ENCODE measurements at places on chromosomes 7 and 10. TPM values are rescaled to one million over a fixed set of nuclear protein-coding genes. Genes with fewer than 3 reads are reported as not detected.

SPDYE6 gene
- 4.7 TPM for polyA plus RNA-seq

FAM25A gene
- not detected for polyA plus RNA-seq

NRG3 gene
- 0.44 TPM for polyA plus RNA-seq

CLDN4 gene
- 11.9 TPM for polyA plus RNA-seq

GRM3 gene
- polyA plus RNA-seq, result 0.33 TPM

ANKRD61 gene
- polyA plus RNA-seq, result 0.31 TPM

DNA sequence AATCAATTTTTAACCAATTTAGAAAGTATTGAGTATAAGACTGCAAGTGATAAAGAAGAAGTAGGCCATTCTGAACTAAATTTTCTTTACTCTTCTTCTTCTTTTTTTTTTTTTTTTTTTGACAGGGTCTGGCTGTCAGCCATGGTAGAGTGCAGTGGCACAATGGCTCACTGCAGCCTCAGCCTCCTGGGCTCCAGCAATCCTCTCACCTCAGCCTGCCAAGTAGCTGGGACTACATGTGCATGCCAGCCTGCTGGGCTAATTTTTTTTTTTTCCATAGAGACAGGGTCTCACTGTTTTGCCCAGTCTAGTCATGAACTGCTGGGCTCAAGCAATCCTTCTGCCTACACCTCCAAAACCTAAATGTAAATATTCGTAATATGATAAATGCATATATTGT lies 63.2 kb downstream of the DGKB start:
- no peak for DNase-seq

DNA sequence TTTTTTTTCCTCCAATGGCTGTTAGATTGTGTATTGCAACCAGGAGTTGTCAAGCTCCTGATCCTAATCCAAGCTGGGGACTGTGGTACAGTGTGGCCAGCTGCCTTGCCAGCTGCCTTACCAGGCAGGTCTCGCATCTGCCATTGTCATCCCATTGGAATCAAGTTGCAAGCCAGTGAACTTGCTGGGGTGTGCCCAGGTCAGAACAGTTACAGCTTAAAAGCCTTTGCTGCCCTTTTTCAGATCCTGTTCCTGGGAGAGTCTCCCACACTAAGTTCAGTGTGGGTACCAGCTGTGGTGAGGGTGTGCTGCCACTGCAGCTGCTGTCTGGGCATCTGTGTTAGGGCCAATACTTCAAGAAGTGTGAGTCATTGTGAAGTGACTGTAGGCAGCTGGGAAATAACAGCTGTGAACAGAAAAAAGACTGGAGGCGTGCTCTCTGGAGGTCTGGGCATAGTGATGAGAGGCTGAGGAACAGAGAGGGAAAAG lies 72.8 kb downstream of the CCNY start:
- DNase-seq, result peak; percentile 50

DNA sequence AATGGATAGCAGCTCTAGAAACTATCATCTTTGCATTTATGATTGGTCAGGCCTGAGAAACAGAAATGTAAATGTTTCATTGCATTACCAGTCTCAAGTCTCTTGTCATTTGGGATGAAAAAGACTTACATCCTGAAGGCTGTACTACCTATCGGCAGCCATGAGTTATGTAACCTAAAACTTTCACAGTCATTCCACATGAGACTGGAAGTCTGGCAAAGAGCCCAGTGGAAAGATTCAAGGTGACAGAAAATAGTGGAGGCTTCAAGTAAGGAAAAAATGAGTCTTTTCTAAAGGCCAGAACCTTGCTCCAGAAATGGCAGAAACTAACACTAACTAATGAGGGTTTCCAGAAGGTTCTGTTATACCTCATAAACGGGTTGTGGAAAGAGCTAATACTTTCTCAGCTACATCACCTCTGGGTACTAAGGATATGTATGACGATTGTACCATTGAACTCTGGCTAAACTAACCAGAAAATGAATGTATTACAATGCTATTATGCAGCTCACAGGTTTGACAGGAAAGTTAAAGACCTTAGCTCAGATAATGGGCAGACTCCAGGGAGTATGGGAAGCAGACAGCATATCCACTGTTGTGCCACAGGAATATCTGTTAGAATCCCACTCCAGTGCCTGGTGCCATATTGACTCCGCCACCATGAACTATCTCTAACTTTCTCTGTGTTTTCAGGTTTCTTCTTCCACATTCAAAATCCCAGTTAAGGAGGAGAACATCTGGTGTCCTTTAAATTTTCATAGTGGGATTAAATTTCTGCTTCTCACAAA lies 41.7 kb upstream of the DYNC1I1 start:
- no peak for DNase-seq

DNA sequence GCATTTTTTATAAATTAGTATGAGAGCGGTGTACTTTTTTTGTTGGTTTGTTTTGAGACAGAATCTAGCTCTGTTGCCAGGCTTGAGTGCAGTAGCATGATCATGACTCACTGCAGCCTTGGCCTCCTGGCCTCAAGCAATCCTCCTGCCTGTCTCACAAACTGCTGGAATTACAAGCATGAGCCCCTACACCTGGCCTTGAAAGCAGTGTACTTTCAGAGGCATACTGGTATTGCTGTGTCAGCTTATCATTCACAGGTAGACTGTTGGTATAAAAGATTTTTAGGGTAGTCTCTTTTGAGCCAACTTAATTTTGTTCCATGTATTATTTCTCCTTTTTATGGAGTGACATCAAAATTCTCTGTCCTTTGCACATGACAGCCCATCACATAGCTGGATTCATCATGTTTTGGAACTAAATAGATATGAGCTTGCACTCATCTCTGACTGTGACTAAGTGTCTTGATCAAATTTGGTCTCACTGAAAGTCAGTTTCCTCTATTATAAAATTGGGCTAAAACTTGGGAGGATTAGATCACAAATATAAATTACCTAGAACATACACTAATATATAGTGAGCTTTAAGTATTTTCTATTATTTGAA lies 12.4 kb downstream of the GNAT3 start:
- DNase-seq, result no peak

DNA sequence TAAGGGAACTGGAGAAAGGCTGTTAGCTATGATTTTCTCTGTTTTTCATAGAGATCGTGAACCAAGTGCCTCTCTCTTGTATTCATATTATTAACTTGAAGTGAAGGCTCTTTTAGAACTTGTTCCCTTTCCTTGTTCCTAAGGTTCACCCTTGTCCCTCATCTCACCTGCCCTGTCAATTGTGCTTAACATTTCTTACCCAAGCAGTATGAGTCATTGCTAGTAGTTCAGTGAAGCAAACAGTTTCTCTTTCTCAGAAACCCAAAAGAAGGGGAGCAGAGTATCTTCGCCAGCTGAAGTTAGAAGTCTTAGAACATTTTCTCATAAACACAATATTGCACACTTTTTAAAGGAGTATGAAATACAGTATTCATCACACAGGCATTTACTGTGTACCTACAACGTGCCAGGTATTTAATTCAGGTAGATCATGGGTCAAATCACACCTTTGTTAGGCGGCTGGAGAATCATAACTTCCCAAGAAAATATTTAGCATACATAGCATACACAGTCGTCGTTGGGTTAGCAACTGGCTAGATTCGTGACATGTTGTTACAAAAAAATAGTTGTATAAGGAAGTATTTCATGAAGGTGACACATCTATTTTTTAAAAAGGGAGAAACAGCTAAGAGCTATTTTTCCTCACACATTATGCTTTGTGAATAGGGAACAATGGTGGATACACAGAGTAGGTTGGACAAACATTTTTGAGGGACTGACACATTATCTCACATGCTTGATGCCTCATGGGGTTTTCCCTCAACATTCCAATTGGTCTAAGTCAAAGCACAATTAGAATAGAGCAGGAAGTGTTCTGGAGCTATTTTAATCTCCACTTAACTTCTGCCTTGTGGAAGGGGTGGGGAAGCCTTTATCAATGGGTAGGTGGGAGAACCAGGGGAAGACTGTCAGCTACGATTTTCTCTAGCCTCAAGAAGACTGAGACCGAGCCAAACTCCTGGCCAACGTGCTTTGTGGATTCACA lies 13.2 kb downstream of the HDAC9 start:
- DNase-seq, result no peak

GRCh38 chr10:132264966-132265889 lies 42.5 kb downstream of the STK32C start:
- DNase-seq, result peak; percentile 37

GRCh38 chr7:7425321-7425720 lies 110.4 kb downstream of the COL28A1 start:
- no peak for DNase-seq

DNA sequence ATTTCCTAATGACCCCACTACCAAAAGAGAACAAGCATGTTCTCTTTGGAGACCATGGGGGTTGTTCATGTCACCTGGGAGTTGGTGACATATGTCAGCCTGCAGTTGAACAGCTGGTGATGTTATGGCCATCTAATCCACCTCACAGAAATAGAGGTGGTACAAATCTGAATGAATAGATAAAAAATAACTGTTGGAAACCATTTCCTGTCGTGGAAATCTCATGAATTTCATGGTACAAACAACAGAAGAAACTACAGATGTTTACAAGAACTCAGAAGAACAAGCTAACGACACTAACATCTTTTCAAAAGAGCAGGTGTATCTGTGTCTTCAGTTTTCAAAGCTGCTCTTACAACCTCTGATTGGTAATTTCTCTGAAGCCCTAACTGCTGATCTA lies 81.3 kb downstream of the RAPGEF5 start:
- no peak for DNase-seq

DNA sequence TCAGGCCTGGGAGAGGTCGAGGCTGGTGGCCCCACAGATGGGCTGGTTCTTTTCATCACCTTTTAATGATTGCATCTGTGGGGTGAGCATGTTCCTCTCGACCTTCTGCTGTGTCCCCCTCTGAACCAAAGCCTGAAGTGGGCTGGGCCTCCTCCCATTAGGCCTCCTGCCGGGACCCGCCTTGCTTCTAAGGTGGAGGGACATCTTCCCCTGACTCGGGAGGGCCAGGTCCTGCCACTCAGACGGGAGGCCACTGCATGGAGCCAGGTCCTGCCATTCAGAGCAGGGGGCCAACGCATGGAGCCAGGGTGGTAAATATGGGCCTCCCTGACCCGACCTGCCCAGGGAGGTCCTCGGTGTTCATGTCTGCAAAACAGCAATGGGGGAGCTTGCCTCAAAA lies 188.4 kb downstream of the EBF3 start:
- DNase-seq, result no peak

DNA sequence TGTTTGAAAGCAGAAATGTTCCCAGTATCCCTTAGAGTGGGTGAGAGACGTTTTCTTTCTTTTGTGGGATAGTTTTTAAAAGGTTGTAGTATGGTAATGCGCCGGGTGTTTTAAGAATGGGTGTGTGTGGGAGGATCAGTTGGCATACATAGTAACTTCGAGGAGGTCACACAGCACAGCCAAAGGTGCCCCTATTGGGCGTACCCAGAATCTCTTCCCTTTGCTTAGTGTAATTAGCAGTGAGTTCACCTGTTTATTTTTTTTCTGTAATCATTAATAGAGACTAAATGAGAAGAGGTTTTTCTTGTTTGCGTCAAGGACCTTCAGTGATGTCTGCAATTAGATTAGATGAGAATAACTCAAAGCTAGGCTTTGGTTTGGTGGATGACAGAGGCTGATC lies 1.5 kb downstream of the PLEKHA8 start:
- no peak for DNase-seq

GRCh38 chr7:47866120-47866519 lies 82.1 kb downstream of the PKD1L1 start:
- no peak for DNase-seq

DNA sequence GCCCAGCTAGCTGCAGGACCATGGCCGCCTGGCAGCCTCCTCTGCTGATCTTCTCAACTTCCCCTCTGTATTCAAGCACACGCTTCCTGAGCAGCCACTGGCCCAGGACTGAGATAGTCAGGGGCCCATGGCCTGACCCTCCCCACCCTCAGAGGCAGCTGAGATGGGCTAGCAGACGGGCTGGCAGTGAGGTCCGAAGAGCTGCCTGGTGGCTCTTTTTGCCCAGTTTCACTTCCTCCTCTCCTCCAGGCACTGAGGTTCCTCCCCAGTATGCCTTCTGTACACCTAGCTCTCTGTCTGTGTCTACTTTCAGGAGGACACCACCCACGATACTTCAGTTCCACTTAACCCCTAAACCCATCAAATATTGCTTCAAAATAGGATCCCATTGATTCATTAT lies 395.6 kb downstream of the TNS3 start:
- DNase-seq, result no peak

DNA sequence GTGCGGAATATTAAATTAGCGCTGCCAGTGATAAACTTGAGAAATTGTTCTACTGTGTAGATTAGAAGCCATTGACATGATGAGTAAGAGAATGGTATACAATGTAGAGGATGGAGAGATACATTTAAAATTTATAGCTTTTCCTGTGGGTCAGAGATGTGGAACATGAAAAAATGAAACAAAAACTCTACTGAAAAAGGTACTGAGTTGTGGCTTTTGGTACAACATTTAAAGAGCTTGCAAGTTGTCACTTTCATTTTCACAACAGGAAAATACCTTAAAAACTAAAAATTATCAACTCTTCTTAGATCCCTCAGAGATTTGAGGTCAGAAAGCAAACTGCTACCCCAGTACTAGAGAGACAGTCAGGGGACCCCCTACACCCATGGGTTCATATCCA lies 348.8 kb upstream of the CDC14C start:
- DNase-seq, result no peak

DNA sequence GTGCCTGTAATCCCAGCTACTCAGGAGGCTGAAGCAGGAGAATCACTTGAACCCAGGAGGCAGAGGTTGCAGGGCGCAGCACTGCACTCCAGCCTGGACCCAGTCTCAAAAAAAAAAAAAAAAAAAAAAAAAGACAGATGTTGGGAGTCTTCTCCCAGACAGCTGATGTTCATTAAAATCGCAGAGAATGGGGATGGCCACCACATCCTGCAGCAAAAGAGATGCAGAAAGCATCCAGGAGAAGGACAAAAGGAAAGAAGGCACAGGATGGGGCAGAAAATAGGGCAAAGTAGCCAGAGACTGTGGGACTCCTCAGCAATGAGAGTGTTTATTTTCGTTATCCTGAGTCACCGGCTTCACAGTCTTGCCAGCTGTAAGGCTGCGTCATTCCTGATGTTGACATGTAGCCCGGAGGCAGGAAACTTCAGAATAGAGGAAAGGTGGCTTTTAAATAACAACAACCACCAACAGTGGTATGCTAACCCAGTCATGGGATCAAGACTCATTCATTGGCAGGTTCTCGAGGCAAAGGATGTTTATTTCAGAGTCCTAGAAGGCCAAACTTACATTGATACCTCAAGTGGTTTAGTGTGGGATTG lies 149.5 kb upstream of the SVIL start:
- no peak for DNase-seq

- peak; percentile 52 for DNase-seq
Observed at GRCh38 chr10:106571192-106571946, 593.1 kb downstream of the SORCS1 start.
